ENCODE measurements at places on chromosomes 4 and X. TPM values are rescaled to one million over a fixed set of nuclear protein-coding genes. Genes with fewer than 3 reads are reported as not detected.
A peak's percentile ranks its signal among the peaks of the same experiment; 100 is the strongest.

UGT2B15 gene
- not detected for total RNA-seq

APOO gene
- 38.4 TPM for total RNA-seq

PLRG1 gene
- total RNA-seq: 56.3 TPM

TCP11X2 gene
- not detected for total RNA-seq

MAGEA2 gene
- not detected for total RNA-seq

TXLNG gene
- 33.2 TPM for total RNA-seq

ARFIP1 gene
- total RNA-seq: 30.9 TPM

DTHD1 gene
- not detected for total RNA-seq

TLR3 gene
- 14.1 TPM for total RNA-seq

SPACA5 gene
- not detected for total RNA-seq

SHROOM4 gene
- 5.8 TPM for total RNA-seq

DCAF8L2 gene
- not detected for total RNA-seq

AFP gene
- total RNA-seq: not detected

PDE5A gene
- 15.8 TPM for total RNA-seq

GABRG1 gene
- not detected for total RNA-seq

ADH1C gene
- 2.3 TPM for total RNA-seq

DNA sequence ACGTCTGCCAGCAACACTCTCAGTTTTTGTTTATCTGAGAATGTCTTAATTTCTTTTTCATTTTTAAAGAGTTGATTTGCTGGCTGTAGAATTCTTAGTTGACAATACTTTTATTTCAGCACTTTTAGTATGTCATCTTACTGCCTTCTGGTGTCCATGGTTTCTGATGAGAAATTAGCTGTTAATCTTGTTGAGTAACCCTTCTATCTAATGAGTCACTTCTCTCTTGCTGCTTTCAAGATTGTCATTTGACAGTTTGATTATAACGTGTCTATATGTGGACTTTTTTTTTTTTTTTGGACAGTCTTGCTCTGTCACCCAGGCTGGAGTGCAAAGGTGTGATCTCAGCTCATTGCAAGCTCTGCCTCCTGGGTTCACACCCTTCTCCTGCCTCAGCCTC is 24.0 kb upstream of the TMEM255A start:
- no peak overlapping the region for H3K4me3 ChIP-seq
- no peak for DNase-seq
- H3K36me3 ChIP-seq: no peaks in the 10 kb centered on the region
- H3K27ac ChIP-seq: no peak overlapping the region
- no peaks in the 10 kb centered on the region for H3K4me1 ChIP-seq

DNA sequence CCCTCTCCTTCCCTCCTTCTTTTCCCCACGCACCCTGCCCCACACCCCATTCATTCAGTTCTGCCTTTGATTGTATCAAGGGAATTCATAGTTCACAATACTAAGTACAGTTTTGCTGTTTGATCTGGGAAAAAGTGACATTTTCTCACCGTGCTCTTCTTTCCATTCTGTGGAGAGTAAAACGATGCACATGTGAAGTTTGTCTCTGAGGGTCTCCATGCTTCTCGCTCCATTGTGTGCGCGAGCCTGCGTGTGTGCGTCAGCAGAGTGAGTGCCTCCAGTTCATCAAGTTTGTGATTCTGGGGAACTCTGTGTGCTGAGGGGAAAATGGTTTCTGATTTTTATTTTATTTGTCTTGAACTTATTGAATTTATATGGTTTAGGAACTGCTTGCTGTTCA is 1.9 kb downstream of the STK26 start:
- no peaks in the 10 kb centered on the region for H3K36me3 ChIP-seq
- no peak overlapping the region for H3K4me3 ChIP-seq

- H3K4me1 ChIP-seq: peaks cover 3% of the 10 kb centered on the region
- peak; percentile 26 for DNase-seq
- peaks cover 15% of the 10 kb centered on the region for H3K27me3 ChIP-seq
- H3K4me3 ChIP-seq: no peak within 1 kb of the TSS
Measured at GRCh38 chrX:100928660-100929613, at the start of gene XKRX. XKRX (minus strand) TSS chrX:100928917; CDS start chrX:100928304, 613 bp downstream.

DNA sequence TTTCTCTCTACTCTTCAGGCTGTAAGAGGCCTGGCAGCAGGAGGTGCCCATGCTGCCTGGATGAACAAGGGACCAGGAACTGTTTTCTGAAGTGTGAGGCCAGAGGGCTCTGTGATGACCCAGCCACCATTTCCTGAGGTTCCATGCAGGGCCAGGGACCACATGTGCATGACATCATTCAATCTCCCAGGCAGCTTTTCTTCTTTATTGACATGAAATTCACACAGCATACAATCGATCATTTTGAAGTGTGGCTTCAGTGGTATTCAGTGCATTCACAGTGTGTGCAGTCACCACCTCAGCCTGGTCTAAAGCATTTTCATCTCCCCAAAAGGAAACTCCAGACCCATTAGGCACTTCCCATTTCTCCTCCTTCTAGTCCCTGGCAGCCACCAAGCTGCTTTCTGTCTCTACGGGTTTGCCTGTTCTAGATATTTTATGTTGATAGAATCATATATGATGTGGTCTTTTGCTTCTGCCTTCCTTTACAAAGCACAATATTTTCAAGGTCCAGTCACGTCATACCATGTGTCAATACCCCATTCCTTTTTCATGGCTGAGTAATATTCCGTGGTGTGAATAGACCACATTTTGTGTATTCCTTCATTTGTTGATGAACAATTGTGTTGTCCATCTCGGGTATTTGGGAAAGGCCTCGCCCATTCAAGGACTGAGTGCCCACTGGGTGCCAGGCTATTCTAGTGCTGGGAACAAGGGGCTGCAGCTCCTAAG is 93.1 kb downstream of the PSAPL1 start:
- H3K4me1 ChIP-seq: no peaks in the 10 kb centered on the region
- no peak for DNase-seq
- H3K27ac ChIP-seq: no peak overlapping the region
- no peaks in the 10 kb centered on the region for H3K27me3 ChIP-seq
- no peaks in the 10 kb centered on the region for H3K36me3 ChIP-seq

- no peak overlapping the region for H3K4me3 ChIP-seq
- H3K27ac ChIP-seq: no peak overlapping the region
Measured at GRCh38 chr4:71497078-71497477, 158.3 kb downstream of the SLC4A4 start.

- no peak for DNase-seq
- no peaks in the 10 kb centered on the region for H3K4me1 ChIP-seq
- H3K27ac ChIP-seq: no peak overlapping the region
- H3K4me3 ChIP-seq: no peak overlapping the region
- no peaks in the 10 kb centered on the region for H3K27me3 ChIP-seq
Measured at GRCh38 chr4:141524116-141524515, 112.3 kb upstream of the IL15 start.

GRCh38 chr4:109079201-109079600 is 223.3 kb downstream of the COL25A1 start:
- no peak overlapping the region for H3K4me3 ChIP-seq
- H3K36me3 ChIP-seq: no peaks in the 10 kb centered on the region
- H3K27me3 ChIP-seq: no peaks in the 10 kb centered on the region
- no peak for DNase-seq
- no peak overlapping the region for H3K27ac ChIP-seq

DNA sequence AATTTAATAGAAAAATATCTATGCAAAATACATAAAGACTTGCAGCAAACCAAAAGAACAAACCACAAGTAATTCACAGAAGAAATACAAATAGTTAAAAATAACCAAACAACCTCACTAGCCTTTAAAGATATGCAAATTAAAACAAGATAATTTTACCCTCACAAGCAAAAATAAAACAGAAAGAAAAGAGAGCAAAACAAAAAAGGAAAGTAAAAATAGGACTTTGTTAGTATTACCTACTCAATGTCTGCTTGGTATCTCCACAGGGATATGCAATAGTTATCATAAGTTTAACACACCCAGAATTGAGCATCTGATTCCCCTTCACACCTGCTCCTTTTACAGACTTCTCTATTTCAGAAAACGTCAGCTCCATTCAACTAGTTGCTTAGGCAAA is 737.5 kb upstream of the MAGEB2 start:
- H3K36me3 ChIP-seq: no peaks in the 10 kb centered on the region
- DNase-seq: no peak
- no peak overlapping the region for H3K4me3 ChIP-seq
- no peak overlapping the region for H3K27ac ChIP-seq
- H3K27me3 ChIP-seq: no peaks in the 10 kb centered on the region
- H3K4me1 ChIP-seq: no peaks in the 10 kb centered on the region

GRCh38 chrX:123408821-123409737 is 225.0 kb downstream of the GRIA3 start:
- H3K27ac ChIP-seq: no peak overlapping the region
- H3K4me3 ChIP-seq: no peak overlapping the region
- H3K27me3 ChIP-seq: no peaks in the 10 kb centered on the region
- H3K4me1 ChIP-seq: no peaks in the 10 kb centered on the region
- no peak for DNase-seq
- H3K36me3 ChIP-seq: no peaks in the 10 kb centered on the region

DNA sequence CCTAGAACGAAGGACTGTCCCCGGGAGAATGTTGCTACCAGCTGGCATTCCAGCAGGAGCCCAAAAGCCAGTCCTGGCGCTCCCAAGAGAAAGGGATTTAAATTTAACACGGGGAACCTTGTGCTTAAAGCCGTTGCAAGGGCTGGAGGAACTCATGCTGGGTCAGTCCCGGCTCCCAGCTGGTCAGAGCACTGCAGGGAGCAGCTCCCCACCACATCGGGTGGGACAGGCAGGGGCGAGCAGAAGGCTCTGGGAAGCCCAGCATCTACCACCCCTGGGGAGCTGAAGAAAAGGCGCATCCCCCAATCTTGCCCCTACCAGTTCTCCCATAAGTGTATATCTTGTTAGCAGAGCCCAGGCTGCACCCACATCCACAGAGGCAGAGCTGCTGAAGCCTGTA is 15.7 kb downstream of the CFAP99 start:
- no peak overlapping the region for H3K27ac ChIP-seq
- no peak for DNase-seq
- no peak overlapping the region for H3K4me3 ChIP-seq
- no peaks in the 10 kb centered on the region for H3K4me1 ChIP-seq

GRCh38 chrX:118550792-118551191 is 55.2 kb downstream of the DOCK11 start:
- H3K27ac ChIP-seq: no peak overlapping the region
- H3K4me3 ChIP-seq: no peak overlapping the region
- peaks cover 5% of the 10 kb centered on the region for H3K4me1 ChIP-seq
- H3K27me3 ChIP-seq: peaks cover 3% of the 10 kb centered on the region

- no peaks in the 10 kb centered on the region for H3K36me3 ChIP-seq
- no peaks in the 10 kb centered on the region for H3K4me1 ChIP-seq
- DNase-seq: no peak
- no peak overlapping the region for H3K27ac ChIP-seq
- no peaks in the 10 kb centered on the region for H3K27me3 ChIP-seq
Measured at GRCh38 chr4:24042094-24042493, 152.2 kb upstream of the PPARGC1A start.

GRCh38 chr4:3112609-3113469 is 38.4 kb downstream of the HTT start:
- peak overlapping the region; percentile 10 for H3K27ac ChIP-seq
- peaks cover 41% of the 10 kb centered on the region for H3K36me3 ChIP-seq
- H3K4me1 ChIP-seq: no peaks in the 10 kb centered on the region
- H3K27me3 ChIP-seq: no peaks in the 10 kb centered on the region

GRCh38 chr4:5712517-5712916 is 1.5 kb downstream of the EVC start:
- H3K27me3 ChIP-seq: no peaks in the 10 kb centered on the region
- DNase-seq: no peak
- no peaks in the 10 kb centered on the region for H3K4me1 ChIP-seq
- no peak overlapping the region for H3K27ac ChIP-seq
- H3K36me3 ChIP-seq: no peaks in the 10 kb centered on the region

DNA sequence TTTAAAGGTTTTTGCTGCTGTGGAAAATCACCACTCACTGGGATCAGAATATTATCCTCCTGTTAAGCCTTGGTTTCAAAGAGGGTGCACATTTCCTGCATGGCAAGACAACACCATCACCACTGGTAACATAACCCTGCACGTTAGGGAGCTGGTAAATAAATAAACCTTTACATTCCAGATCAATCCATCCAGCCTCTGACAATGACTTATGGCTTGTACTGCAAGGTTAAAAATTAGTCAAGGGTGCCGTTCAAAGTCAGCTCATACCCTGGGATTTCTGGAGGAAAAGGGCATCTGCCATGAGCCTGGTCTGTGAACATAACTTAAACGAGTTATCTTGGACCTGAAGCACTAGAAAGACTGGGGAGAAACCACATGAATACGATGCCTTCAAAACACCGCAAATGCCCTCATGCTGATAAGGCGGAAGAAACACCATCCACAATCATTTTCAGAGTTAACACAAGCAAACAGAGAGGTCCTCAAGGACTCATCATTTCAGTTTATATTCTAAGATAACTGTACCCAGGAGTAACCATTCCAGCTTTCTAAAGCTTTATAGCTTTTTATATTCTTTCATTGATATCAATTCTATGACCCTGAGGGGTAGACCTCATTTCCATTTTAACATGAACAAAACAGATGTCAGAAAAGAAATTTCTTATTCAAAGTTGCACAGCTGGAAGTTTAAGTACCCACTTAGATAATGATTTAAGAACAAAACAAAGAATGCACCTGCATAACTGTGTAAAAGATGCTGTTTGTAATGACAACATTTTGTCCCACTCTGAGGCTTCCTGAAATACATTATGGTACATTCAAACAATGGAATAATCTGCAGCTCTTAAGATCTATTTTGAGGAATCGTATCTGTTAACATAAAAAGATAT is 103.1 kb downstream of the NPNT start:
- H3K27ac ChIP-seq: no peak overlapping the region
- no peaks in the 10 kb centered on the region for H3K36me3 ChIP-seq
- no peak for DNase-seq
- no peaks in the 10 kb centered on the region for H3K27me3 ChIP-seq
- no peaks in the 10 kb centered on the region for H3K4me1 ChIP-seq

DNA sequence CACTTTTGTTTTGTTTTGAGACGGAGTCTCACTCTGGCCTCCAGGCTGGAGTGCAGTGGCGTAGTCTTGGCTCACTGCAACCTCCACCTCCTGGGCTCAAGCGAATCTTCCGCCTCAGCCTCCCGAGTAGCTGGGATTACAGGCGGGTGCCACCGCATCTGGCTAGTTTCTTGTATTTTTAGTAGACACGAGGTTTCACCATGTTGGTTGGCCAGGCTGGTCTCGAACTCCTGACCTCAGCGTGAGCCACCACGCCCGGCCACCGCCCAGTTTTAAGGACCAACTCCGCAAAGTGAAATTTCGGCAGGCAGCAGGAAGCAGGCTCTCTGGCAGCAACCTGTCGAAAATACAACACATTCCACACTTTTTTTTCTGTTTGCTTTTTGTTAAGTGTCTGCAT is 13.4 kb downstream of the DHRSX start:
- no peaks in the 10 kb centered on the region for H3K4me1 ChIP-seq
- H3K27ac ChIP-seq: no peak overlapping the region
- no peak for DNase-seq
- peaks cover 45% of the 10 kb centered on the region for H3K36me3 ChIP-seq
